ENCODE measurements at places on chromosomes 1 and 21.
A peak's percentile ranks its signal among the peaks of the same experiment; 100 is the strongest.

- DNase-seq, result no peak
These were observed 373.8 kb downstream of the TGFB2 start for GRCh38 chr1:218718977-218719376.

DNA sequence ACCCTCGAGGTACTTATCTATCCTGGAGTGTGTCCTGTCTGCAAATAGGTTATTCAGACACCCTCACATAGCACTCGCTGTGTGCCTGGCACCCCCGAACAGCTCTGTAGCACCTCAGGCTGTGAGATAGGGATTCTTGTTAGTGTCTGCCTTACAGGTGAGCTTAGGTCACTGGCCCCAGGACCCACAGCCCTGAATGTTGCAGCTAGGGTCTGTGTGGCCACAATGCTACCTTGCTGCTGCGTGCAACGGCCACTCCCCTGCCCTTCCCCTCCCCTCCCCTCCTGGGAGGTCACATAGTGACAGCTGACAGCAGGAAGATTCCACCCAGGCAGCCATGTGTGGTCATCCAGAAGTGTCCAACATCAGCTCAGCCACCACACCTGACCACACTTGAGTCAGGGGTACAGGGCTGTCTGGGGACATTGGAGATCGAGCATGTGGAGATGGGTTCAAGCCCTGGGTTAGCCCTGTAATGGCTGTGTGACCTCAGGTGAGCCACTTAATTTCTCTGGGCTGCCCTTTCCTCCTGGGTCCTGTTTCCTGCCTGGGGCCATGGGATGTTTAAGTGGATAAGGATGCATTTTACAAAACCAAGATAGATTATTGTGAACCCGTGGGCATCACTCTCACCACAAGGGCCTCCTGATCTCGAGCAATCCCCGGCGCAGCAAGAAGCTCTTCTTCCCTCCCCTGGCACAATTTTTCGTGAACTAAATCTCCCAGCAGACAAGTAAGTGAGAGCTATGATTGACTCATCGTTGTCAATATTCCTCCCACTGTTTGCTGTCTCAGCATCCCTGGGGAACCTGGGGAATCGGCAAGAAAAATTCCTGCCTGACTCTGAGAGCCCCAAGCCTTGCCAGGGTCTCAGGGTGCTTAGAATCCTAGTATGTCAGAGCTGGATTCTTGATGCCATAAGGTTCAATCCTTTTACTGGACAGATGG is 208.7 kb downstream of the PTPRU start:
- DNase-seq, result no peak

- no peak for DNase-seq
These were observed 51.1 kb downstream of the CNN3 start for GRCh38 chr1:94875794-94876193.

GRCh38 chr1:169510060-169510459 is 24.3 kb upstream of the SLC19A2 start:
- DNase-seq, result no peak

- DNase-seq, result peak; percentile 94
These were observed 45.5 kb downstream of the LPAR3 start for GRCh38 chr1:84847253-84848250.

DNA sequence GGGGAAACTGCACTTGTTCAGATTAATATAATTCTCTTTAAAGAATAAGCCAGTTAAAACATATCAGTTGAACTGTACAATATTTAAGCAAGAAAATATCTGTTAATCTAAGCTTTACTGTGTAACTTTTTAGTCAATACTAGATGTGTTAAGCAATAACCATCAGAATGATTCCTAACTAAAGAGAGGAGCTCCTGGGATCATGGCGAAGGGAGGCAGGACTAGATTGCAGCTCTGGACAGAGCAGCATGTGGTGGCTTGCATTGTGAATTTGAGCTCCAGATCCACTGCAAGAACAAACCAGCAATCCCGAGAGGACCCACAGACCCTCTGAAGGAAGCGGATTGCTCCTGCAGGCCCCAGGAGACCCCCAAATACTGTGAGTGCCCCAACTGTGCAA is 21.9 kb downstream of the LYST start:
- no peak for DNase-seq

DNA sequence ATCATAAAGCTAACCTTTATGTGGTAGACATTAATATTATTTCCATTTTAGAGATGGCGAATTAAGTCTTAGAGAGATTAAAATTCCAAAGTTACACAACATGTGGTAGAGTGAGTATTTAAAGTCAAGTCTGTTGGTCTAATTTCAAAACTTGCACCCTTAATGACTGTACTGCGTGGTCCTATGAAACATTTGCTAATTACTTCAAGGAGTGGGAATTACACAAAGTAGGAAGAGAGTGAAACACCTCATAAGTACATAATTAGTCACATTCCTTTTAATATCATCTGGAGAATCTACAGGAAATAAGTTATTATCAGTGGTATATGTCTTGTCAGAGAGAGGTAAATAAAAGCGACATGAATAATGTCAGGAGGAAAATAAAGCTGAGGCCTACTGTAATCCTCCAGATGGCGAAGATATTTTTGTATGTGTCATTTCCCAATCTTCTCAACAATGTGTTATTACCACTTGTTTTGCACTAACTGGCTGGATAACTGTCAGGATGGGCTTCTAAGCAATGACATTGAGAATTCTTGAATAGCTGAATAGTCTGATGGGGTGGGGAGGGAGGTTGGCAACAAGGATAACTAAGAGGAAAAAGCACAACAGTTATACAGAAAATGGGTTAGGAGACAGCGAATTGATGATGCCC is 95.5 kb downstream of the TNFSF18 start:
- DNase-seq, result no peak

- no peak for DNase-seq
These were observed 17.0 kb upstream of the RUNX3 start for GRCh38 chr1:24946861-24947658.

DNA sequence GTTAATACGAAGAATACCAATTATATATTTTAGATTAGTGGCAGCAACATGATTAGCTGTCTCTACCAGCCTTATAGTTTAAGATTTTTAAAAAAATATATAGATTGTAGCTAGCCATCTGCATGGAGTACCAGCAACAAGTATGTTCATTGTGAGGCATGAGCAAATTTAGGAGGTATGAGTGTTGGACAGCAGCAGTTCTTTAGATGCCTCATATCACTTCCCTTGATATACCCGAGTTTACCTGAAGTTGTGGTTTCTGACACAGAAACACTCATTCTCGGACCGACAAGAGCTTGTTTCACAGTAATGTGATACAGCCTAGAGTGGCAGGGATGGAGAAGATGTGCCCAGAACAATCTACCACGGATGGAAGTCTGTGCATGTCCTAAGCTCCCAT is 69.1 kb downstream of the RGS18 start:
- DNase-seq, result no peak

GRCh38 chr1:235105051-235106043 is 23.3 kb downstream of the TOMM20 start:
- no peak for DNase-seq

GRCh38 chr1:67646145-67647035 is 38.6 kb upstream of the GADD45A start:
- DNase-seq, result peak; percentile 21

- no peak for DNase-seq
These were observed 3.6 kb downstream of the ADGRL2 start for GRCh38 chr1:81804312-81804711.

- DNase-seq, result no peak
These were observed 169.3 kb upstream of the ZP4 start for GRCh38 chr1:238060061-238060460.

GRCh38 chr1:179231923-179232322 is 2.4 kb upstream of the ABL2 start:
- DNase-seq, result no peak

DNA sequence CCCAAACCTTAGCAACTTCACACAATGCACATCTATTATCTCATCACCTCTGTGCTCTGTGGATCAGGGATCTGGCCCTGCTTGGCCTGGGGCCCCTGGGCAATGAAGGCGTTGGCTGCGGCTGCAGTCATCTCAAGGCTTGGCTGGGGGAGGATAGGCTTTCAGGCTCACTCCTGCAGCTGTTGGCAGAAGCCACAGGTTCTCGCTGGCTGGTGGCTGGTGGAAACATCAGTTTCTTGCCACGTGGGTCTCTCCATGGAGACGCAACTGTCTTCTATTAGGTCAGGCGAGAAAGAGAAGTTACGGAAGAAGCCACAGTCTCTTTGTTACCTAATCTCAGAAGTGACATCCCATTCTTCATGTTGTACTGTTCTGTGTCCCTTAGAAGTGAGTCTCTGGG is 3.6 kb upstream of the NPPA start:
- no peak for DNase-seq

GRCh38 chr1:233038581-233038980 is 88.2 kb downstream of the NTPCR start:
- no peak for DNase-seq

GRCh38 chr1:114181356-114181755 is 27.7 kb upstream of the SYT6 start:
- no peak for DNase-seq

DNA sequence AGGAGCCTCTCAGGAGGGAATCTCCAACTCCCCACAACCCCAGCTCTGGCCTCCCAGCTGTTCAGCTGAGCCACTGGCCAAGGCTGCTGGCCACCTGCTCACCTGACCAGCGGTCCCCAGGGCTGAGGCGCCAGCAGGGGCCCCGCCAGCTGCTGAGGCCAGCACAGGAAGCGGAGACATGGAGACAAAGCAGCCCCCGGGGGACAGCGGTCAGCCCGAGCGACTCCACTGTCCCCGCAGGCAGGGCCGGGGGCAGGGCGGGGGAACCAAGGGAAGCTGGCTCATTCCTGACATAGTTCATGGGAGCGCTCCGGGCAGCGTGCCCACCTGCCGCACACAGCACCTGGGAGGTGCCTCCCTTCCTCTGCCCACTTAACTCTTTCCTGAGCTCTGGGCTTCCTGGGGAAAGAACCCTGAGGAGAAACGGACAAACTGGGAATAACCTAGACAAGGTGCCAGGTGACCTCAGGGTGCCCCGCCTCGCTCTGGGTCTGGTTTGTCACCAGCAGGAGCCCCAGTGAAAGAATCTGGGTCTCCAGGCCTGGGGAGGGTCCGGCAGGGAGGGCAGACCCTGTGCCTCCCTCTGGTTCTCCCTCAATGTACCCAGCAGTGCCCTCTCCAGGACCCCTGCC is 10.7 kb downstream of the EPHA2 start:
- no peak for DNase-seq

- no peak for DNase-seq
These were observed 5.2 kb downstream of the IRF2BP2 start for GRCh38 chr1:234604495-234605398.
